ENCODE measurements at places on chromosomes 6 and 20.

DNA sequence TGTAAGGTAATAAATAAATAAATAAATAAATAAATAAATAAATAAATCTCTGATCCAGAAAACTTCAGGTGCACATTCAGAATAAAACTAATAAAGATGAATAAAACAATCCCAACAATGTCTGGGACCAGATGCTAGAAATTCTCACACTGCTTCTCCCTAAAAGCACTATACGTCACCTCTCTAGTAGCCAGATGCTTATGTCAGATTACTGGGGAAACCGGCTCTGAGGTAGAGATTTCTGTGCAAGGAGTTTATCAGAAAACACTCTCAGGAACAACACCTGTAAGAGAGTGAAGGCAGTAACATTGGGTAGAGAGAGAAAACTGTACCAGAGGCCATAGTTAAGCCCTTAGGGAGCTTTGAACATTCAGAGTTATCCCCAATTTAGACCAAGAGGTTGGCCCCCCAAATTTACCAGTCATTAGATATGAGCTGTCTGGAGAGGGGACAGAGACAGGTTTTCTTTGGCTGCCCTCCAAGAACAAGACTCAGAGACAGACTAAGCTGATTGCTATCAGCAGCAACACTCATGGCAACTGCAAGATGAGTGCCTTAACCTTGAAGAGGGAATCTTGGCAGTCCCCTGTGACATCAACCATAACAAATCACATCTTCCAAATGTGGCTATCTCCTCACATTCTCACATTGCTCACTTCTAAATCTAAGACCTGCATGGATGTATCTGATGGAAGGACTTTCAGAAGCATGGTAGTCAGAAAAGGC lies 151.2 kb upstream of the BMP5 start:
- no peak for DNase-seq

DNA sequence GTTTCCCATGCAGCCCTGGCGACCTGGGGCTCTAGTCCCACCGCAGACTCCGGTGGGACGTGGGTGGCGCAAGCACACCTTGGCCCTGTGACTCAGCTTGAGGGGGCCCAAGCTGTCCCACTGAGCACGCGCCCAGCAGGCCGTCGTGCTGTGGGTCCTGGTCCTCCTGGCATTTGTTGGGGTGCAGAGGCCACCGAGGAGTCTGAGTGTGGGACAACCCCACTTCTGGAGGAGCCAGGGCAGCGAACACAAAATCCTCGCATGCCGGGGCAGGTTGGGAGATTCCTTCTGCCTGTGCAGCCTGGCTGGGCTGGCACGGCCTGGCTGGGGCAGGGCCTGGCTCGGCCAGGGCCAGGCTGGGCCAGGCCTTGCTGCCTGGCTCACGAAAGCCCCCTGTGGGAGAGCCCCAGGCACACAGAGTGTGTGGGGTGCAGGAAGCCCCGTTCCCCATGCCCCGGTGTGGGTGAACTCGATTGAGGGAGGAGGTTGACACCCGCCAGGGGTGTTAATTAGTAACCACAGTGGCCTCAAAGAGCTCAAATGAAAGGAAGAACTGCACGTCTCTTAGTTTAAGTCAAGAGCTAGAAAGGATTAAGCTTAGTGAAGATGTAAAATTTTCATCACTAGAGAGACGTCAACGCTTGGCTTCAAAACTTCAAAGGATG lies 1808.5 kb upstream of the DEFB115 start:
- DNase-seq: no peak

GRCh38 chr20:4299216-4299615 lies 283.9 kb upstream of the RNF24 start:
- no peak for DNase-seq

GRCh38 chr6:128483472-128484135 lies 36.8 kb downstream of the PTPRK start:
- DNase-seq: no peak

- no peak for DNase-seq
These were observed 548 bp downstream of the PERP start for GRCh38 chr6:138106665-138107077.

DNA sequence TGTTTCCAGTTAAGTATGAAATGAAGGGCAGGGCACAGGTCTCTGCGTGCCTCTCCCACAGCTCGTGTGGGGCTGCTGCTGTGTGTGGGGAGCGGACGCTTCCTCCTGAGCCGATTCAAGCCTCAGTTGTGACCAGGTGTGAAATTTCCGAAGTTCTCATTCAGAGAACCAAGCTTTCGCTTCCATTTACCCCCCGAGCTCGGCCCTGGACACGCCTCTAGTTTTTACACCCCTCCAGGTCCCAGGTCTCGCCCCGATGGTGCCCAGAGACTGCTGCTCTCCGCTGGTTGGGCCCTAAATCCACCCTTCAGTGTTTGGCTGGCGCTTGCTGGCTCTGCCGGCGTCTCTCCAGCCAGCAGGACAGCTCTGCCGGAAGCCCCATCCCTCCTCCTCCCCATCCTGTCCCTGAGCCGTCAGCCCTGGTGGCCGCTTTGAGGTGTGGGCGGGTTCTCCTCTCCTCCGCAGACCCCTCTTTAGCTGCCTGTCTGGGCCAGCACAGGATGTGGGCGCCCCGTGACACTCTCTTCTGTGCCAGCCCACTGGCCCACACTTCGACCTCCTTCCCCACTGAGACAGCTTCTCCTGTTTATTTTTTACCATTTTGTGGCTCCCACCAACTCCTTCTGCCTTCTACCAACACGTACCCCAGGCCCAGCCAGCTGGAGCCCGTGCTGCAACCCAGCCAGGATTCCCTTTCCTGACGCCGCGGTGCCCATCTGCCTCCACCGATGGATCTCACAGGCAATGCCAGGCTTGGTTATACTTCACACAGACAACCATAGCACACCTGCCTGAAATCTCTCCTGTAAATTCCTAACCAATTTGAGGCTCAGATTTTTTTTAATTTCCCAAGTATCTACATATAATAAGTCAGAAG lies 142.8 kb downstream of the DLL1 start:
- peak; percentile 88 for DNase-seq

DNA sequence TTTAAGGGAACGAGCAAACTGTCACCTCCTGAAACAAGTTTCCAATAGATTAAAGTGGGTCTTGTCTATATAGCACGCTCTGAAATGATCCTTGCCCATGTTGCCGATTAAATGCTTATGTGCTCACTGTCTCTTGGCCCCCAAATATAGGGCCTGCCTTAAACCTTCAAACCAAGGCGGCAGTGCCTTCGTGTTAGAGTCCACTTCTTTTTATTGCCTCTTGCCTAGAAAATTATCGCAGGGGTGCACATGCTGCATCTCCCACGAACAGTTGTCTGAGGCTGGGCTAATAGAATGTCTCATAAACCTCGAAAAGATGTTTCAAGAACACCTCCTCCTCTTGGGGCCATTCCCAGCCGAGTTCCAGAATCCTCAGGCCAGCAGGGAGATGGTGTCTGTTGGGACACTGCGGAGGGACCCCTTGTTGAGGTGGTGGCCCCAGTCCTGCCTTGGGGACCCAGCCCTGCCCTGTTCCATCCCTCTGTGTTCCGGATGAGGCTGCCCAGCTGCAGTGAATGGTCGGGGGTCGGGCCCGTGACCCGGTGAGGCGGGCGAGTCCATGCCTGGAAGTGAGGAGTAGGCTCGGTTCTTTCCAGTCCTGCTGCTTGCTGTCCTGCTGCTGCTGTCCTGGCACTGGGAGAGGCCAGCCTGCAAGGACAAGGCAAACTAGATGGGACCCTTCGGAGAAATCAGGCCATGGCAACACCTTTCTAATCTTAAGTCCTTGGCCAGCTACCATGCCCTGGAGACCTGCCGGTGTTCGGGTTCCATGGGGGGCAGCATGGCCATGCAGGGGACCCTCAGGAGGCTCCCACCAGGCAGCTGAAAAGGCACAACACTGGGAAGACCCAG lies 34.7 kb upstream of the SLCO4A1 start:
- peak; percentile 57 for DNase-seq

GRCh38 chr20:61045091-61045490 lies 207.0 kb upstream of the CDH4 start:
- DNase-seq: no peak

DNA sequence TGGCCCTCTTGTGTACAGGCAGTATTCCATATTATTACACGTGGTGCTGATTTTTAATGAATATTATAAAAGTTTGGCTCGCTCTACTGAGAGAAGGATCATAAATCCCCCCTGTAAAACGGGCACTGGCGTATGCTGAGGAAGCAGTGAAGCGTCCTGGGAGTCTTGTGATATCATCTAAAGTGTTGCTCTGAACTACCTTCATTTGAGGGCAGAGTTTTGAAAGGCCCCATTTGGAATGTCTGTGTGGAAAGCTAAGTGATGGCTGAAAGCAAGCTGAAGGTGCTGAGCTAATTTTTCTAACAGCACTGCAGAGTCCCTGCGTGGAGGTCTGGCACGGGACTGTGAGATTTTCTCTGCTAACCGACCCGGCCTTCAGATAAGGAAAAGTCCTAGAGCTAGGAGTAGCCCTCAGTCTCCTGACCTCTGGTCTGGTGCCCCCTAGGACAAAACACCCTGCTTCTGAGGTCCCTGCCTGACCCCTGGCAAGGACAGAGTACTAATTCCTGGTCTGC lies 1.3 kb upstream of the BACH2 start:
- DNase-seq: no peak

DNA sequence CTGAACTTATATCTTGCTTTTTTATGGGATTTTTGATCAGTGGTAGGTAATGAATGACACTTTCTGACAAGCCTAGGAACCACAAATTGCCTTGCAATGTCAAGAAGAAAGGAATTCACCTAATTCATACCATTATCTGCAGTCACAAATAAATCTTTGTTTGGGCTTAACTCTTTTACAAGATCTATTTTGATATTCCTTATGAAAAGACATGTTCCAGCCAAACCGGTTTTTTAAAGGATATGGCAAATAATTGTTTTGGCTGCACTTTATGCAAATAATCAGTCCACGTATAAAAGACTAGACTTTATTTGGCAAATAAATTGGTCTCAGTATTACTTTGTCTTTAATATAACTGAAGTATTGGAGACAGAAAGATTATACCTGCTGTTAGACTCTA lies 771.7 kb upstream of the ADGRB3 start:
- no peak for DNase-seq

- no peak for DNase-seq
These were observed 173.0 kb downstream of the PRKN start for GRCh38 chr6:162554531-162554930.

- peak; percentile 25 for DNase-seq
These were observed 10.2 kb downstream of the MYO6 start for GRCh38 chr6:75759207-75759606.

GRCh38 chr20:32727683-32728082 lies 15.6 kb downstream of the COMMD7 start:
- DNase-seq: no peak

GRCh38 chr6:31657406-31658157 lies 1.9 kb downstream of the APOM start:
- peak; percentile 37 for DNase-seq

DNA sequence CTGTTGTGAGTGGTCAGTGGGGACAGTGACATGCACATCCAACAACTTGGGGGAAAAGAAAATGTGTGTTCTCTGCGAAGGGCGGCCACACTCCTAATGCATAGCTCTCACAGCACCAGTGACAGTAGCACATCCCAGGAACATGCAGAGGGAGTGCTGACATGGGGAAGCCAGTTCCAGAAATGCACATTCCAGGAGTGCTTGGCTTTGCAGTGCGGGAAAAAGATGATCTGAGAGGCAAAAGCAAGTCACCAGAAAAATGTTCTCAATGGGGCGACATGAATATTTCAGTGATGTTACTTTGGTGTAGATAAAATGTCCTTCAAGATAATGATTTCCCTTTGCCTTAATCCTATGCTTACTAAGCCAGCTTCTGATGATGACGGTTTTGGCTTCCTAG lies 42.9 kb upstream of the PDE10A start:
- DNase-seq: no peak

GRCh38 chr6:150156460-150156859 lies 13.6 kb downstream of the PPP1R14C start:
- no peak for DNase-seq

Data from NB4 (cell line).